Activated gamma-delta T cell treated with Interleukin-2 at 50 U/mL for 16 hours (primary cell): ENCODE measurements at places on chromosomes 5 and 9.

DNA sequence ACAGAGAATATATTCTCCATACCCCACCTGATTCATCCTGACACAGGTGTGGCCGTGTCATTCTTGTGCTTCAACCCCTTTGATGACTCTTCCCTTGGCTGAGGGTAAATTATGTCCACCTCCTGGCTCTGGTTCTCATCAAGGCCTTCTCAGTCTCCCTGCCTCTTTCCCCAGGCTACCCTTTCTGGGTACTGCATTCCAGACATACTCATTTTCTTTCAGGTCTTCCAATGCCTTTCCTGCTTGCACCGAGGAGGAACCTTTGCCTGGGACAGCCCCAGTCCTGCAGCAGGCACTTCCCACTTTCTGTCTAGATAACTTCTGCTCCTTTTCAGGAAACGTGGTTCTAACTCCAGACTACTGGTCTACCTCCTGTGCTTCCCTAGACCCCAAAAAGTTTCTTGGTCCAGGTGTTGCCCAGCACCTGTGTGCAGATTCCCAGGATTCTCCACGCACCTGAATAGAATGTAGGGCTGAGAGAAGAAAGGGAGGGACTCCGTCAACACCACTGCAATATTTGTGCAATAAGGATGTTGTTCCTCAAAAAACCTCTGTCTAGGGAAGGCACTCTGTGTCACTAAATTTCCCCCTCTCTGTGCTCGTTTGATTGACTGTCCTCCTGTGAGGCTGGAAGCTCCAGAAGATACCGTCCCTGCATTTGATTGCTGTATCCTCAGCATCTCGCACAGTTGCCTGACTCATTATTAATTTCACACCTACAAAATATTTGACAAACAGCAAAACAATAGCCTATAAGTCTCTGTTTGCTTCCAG lies 255.4 kb upstream of the NFIL3 start:
- no peak for DNase-seq

- DNase-seq = no peak
Measured at GRCh38 chr9:80793706-80794105, 895.6 kb downstream of the TLE1 start.

GRCh38 chr9:113844466-113844865 lies 31.6 kb upstream of the ZNF618 start:
- DNase-seq = no peak

DNA sequence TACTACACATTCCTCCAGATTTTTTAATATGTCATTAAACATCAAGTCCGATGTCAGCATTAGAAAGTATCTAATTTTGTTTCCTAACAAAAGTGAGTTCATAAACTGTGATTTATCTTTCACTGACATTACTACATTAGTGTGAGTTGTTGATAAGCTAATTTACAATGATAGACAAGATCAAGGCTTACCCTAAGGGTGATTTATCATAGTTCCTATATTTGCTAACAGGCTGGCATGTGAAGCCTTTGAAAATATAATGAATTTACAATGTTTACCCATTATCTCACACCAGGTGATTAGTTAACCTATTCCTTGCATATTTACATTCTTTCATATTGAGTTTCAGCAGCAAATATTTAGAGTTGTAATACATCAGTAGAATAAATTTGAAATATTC lies 1096.9 kb upstream of the NUDT12 start:
- no peak for DNase-seq

DNA sequence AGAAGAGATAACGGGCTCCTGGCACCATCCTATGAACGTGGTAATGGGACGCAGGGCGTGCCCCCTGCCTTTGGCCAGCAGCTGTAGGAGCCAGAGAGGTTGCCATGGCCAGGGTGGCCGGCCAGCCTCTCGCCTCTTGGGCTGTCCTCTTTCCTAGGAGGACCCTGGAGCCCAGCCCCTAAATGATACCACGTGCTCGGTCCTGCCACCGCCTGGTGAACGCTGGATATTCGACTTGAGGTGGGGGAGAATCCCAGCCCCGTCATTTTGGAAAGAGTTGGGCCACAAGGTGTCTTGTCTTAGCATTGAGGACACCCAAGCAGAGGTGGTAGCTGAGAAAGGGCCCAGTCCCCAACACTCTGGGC lies 391 bp upstream of the NRG2 start:
- no peak for DNase-seq

GRCh38 chr9:34996181-34996904 lies 6.8 kb downstream of the DNAJB5 start:
- no peak for DNase-seq

DNA sequence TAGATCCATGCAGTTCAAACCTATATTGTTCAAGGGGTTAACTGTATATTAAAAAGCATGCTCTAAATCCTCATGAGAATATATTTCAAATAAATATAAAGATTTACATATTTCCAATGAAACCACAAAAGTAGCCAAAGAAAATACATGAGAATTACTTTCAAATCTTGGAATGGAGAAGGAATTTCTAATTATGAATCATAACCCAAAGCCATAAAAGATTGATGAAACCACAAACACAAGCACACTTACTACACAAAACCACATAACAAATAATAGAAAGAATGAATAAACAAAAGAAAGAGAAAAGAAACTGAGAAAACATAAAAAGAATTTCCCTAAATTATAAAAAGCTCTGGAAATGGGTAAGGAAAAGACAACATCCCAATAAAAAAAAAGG lies 16.0 kb downstream of the ERP44 start:
- DNase-seq = no peak

- no peak for DNase-seq
Measured at GRCh38 chr5:56685503-56686217, 129.7 kb upstream of the MAP3K1 start.

DNA sequence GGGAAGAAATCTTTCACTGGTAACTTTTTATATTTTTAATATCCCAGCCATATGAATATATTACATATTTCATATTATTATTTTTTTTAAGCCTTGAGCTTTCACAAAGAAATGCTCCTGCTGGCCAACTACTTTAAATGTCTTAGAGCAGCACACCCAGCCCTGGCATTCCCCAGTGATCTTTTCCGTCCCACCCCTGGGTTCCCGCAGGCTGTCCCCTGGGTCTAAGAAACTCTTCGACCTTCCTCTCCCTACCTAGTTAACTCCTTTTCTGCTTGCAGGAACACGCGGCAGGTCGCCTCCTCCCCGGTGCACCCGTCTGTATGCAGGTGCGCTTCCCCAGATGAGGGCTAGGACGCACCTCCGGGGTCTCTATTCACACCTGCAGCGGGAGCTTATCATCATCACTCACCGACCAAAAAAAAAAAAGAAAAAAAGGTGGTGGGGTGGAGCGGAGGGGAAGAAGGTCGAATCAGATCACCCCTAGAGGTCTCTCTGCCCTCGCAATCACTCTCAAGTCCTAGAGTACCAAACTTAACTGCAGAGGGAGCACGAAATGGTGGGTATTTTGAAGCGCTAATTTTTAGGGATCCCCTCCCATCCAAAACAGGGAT lies 696 bp downstream of the ZFP62 start:
- DNase-seq = peak; percentile 46

- DNase-seq = no peak
Measured at GRCh38 chr9:4559261-4560182, 69.3 kb downstream of the SLC1A1 start.

DNA sequence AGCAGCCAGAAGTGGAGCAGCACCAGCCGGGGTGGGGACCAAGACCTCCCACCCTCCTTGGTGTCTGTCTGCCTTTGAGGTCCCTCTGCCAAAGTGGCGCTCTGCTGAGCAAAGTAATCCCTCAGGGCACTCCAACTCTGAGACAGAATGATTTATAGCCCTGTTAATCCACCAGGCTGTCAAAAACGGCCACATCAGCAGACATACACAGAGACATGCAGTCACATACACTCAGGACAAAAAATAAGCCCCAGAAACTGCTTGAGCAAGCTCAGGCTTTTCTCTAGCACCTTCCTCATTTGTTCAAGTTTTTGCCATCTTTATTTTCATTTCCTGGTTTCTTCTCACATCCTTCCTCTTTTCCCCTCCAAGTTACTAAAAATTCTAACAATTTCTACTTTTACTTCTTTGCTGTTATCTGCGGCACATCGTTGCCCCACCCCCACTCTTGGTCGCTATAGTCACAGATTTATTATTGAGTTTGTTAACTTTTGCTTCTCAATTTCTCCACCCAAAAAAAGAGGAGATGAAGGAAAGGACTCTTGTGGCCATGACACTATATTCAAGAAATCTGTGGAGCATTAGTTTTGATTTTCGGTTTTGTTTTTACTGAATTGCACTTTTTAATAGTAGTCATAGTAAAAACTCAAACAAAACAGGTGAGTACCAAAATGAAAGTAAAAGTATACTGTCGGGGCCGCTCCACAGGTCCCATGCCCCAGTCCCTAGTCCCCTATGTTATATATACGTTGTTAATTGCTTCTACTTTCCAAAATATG lies 17.4 kb upstream of the ADRB2 start:
- DNase-seq = no peak

GRCh38 chr5:138466125-138466899 lies 1.0 kb downstream of the EGR1 start:
- DNase-seq = no peak

GRCh38 chr9:134894136-134894860 lies 13.7 kb downstream of the FCN2 start:
- DNase-seq = no peak

DNA sequence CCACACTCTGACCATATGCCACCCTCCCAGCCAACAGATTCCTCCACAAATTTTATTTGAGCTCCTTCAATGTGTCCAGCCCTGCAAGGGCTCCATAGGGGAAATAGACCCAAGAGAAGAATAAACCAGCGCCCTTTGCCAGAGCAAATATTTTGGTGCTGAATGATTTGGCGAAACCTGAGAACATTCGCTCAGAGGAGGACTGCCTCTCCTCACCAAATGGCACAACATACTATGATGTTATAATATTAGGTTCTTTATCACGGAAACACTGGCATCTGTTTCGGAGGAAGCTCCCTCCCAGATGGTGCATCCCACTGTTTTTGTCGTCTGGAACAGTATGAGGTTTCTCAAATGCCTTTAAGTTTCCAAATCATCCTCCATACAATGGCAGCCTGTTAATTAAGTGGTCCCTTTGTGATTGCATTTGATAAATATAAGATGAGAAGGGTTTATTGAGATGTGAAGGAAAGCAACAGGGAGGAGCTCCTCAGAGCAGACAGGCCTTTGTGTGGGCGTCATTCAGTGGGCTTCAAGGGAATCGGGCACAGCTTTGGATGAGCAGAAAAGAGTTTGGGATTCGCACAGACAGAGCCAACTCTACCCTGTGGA lies 139.1 kb upstream of the ADRA1B start:
- no peak for DNase-seq

GRCh38 chr9:18579536-18579935 lies 105.6 kb downstream of the ADAMTSL1 start:
- DNase-seq = no peak

- DNase-seq = no peak
Measured at GRCh38 chr9:73683862-73684591, 532.4 kb downstream of the ANXA1 start.

GRCh38 chr5:149360272-149360671 lies 2.4 kb downstream of the PCYOX1L start:
- no peak for DNase-seq

- DNase-seq = no peak
Measured at GRCh38 chr5:154395407-154396106, 50.2 kb upstream of the SAP30L start.

DNA sequence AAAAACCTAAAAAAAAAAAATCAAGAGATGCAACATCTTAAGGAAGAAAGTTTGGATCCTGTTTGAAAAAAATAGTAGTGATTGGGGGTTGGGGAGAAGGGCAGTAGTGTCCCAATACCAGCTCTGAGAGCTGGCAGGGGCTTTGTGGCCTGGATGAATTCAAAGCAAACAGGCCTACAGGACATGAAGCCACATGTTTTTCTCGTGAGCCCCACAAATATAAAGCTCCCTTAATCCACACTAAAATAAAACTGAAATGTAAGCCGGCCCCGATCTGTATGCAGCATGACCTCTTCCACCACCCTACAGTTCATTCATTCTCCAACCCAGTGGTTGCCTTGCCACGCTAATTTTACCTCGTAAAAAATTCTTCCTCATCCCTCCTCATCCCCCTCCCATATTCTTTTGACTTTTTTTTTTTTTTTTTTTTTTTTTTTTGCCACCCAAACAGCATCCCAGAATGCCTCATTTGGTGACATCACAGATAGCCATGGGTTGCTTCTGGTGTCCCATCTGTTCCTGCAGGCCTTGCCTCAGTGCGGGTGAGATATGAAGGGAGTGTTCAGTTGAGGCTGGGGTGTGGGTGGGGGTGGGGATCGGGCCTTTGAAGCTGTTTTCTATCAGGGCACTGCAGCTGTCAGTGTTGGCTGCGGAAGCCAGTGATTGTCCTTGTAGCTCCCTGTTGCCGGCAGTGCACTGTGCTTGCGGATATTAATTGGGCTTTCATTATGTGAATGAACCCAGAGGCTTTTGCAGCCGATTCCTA lies 81.6 kb upstream of the NFIB start:
- DNase-seq = no peak

DNA sequence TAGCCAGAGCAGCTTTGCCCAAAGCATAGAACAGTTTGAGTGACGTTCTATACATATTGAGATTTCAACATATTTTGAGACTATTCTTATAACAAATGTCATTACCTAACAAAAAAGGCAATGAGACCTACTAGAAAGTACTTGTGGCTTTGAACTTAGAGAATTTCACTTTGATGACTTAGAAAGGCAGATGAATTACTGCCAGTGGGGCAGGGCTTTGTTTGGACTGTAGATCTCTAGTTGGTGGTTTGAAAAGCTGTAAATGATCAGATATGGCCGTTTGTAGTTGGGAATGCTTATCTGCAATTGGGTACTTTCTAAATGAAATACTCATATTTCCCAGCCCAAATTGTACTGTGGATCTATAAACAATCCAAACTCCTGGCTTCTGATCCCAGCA lies 28.1 kb downstream of the SOX30 start:
- no peak for DNase-seq

- no peak for DNase-seq
Measured at GRCh38 chr5:133962131-133962530, 6.3 kb downstream of the C5orf15 start.

- peak; percentile 85 for DNase-seq
Measured at GRCh38 chr9:113511856-113512761, 48.6 kb downstream of the RGS3 start.

DNA sequence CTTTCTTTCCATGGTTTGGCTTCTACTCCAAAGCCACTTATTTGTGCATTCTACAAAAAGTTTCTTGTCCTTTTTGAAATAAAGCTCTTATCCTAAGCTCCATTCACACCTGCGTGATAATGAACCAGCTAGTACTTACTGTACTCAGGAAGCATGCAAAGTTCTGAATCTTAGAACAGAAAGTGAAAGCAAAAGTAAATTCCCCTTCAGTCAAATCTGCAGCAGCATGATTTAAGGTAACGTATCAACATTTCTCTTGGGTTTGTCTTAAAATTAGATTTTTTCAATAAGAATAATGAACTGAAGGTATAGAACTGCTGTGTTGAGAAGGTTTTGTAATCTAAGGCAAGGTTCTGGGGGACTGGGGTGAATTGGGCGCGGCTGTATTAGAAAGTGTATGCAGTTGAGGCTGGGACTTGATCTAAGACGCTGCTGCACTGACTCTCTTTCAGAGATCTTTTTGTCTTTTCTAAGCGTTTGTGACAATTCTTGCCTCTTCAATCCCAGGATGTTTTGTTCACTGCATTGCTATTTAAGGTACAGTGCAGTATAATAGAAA lies at the start of gene ERAP2:
Gene ERAP2, plus strand, starts transcription at position 209 of the 559 bp plus-strand sequence. CDS start 3,186 bp downstream, outside the sequence.
- DNase-seq = no peak

- no peak for DNase-seq
Measured at GRCh38 chr9:72187121-72187695, 38.0 kb downstream of the GDA start.

GRCh38 chr5:58937031-58937681 lies 354.3 kb downstream of the RAB3C start:
- no peak for DNase-seq

- no peak for DNase-seq
Measured at GRCh38 chr9:93319992-93320500, 131.4 kb upstream of the FAM120A start.
